ENCODE measurements at places on chromosomes 12 and 14.

GRCh38 chr14:99351166-99352007 lies 79.4 kb upstream of the BCL11B start:
- no peak for DNase-seq

GRCh38 chr12:91328451-91328850 lies 145.8 kb upstream of the DCN start:
- no peak for DNase-seq

DNA sequence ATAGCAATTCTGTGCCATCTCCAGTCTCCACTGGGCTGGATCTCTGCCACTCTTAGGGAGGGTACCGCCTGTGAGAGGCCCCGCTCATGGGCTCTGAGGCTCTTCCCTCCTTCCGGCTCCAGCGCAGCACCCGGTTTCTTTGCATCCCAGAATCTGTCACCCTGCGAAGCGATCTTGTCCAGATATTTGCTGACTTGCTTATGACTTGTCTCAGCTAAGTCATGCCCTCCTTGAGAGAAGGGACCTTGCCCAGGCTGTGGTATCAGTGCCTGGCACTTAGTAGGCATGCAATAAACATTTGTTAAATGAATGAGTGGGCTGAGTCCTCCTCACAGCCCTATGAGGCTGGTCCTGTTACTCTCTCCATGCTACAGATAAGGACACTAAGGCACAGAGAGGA lies 13.4 kb downstream of the KRT80 start:
- no peak for DNase-seq

- DNase-seq, result no peak
Measured at GRCh38 chr12:19236656-19237055, 107.1 kb downstream of the PLEKHA5 start.

DNA sequence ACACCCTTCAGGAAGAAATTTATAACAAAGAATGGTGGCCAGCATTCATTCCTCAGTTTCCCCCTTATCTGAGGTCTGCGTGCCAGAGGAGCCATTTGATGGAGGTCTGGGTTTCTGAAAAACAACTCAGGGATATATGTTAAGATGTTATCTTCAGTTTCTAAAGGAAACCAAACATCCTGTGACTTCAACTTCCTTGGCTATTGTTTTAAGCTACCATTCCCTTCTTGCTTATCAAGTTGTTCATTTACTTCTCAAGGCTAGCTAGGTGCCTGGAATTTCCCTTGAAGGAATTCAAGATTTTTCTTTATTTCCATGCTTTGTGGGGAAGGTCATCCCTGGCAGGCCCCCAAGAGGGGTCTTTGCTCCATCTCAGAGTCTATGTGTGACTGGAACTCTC lies 27.1 kb upstream of the OXA1L start:
- no peak for DNase-seq

DNA sequence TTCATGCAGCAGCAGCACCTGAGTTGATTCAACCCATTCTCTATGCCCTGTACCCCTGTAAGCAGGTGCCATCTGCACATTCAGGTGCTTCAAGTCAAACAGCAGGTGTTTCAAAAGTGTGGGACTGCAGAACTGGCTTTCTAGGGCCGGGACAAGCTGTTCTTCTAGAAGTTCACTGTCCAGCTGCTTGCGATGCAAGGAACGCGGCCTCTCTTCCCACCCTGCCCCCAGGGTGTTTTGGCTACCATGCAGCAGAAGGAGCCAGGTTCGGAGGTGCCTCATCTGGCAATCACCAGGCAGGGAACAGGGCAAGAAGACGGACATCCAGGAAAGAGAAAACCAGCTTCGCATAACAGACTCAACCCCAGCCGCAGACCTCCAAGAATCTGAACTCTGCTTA lies 35.2 kb downstream of the TMEM132D start:
- no peak for DNase-seq

- no peak for DNase-seq
Measured at GRCh38 chr14:18688346-18688745, 87.4 kb downstream of the OR11H12 start.

DNA sequence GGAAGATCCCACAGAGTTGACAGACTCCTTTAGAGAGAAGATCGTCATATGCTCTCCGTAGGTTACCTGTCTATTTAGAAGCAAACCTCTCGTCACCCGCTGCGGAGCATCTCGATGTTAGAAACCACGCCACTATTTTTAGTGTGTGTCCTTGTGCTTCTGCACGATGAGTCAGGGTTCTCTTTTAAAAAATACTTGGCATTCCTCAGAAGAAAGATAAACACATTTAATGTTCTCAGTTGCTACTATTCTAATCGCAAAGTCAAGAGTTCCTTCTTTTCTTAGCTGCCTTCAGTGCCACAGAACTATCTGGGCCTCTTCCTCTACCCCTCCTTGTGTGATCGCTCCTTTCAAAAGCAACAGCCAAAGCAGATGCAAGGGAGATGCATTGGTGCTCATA lies 192.4 kb downstream of the PELI2 start:
- DNase-seq, result no peak
